ENCODE measurements at places on chromosomes 3 and 15. TPM values are rescaled to one million over a fixed set of nuclear protein-coding genes. Genes with fewer than 3 reads are reported as not detected.

- DNase-seq: no peak
These were observed 106.0 kb upstream of the LINGO1 start for GRCh38 chr15:77738441-77739302.

Gene IL16
- not detected for total RNA-seq

DNA sequence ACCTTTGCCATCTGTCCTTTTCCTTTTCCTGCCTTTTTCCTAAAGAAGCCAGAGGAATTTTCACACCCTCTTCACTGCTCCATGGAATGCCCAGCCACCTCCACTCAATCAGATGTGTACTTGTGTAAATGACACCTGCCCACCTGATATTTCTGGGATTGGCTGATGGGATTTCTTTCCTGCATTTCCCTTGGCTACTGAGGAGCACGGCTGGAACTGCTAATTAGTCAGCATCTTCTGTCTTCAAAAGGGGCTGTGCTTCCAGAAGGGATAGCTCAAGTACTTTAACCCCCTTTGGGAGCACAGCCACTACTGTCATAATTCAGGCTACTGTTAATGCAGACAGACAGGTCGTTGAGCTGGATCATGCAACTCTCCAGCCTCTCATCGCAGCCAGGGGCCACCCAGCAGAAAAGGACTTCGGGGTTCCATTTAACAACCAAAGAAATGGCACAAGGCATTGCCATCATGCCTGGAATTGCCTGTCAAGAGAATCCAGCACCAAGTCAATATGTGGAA lies 38.6 kb downstream of the MGLL start:
- DNase-seq: no peak

Gene CPNE9
- total RNA-seq: not detected

Gene MINAR1
- 1.3 TPM for total RNA-seq

GRCh38 chr3:186143250-186143649 lies 34.4 kb upstream of the ETV5 start:
- no peak for DNase-seq

GRCh38 chr3:154060238-154061000 lies 60.8 kb upstream of the ARHGEF26 start:
- DNase-seq: no peak

GRCh38 chr3:58200121-58200709 lies 10.6 kb downstream of the DNASE1L3 start:
- no peak for DNase-seq

Gene PRR20G
- total RNA-seq: not detected

DNA sequence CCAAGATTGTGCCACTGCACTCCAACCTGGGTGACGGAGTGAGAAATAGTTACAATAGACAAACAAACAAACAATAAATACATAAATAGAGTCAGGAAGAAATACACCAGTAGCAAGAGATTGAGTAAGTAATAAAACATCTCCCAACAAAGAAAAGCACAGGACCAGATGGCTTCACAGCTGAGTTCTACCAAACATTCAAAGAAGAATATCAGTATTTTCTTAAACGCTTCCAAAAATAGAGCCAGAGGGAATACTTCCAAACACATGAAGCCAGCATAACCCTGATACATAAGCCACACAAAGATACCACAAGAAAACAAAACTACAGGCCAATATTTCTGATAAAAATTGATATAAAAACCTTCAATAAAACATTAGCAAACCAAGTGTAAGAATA lies 30.7 kb upstream of the IGSF10 start:
- no peak for DNase-seq

Gene NR1D2
- total RNA-seq: 9.3 TPM

- DNase-seq: no peak
These were observed 21.4 kb upstream of the FSIP1 start for GRCh38 chr15:39804026-39804425.

GRCh38 chr3:111803123-111803593 lies 55.9 kb upstream of the PHLDB2 start:
- DNase-seq: no peak

Gene P2RY1
- not detected for total RNA-seq

Gene GANC
- 13.3 TPM for total RNA-seq

DNA sequence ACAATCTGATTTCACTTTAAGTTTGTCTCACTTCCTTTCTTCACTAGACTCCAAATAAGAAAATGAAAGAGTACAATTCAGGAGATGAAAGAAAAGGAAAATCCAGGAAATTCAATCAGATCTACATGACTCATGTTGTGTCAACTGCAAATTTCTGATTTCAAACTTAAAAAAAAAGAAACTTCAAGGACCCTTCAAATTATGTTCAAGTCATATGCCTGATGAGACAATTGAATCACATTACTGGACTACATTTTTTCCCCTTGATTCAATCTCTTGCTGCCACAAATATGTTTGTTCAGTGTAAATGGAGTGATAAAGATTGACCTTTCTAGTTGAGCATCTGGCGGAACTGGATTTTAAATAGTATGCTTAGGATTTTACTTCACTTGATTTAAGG lies 37.4 kb downstream of the FRMD5 start:
- peak; percentile 89 for DNase-seq

Gene CORO2B
- total RNA-seq: not detected

DNA sequence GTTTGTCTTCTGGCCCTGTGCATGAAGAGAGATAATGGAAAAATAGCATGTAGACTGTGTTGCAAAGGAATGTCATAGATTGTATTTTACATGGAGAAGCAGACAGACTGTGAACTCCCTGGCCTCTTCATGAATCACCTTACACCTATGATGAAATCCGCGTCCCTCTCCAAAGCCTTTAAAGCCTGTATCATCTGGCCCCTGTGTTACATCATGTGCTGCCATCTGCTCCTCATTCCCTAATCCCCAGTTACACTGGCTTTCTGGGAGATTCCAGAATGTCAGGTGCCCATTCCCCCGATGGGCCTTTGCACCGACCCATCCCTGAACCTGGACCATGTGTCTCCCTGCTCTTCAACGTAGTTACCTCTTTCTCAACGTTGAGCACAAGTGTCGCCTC lies 190.8 kb downstream of the ADAMTSL3 start:
- no peak for DNase-seq

GRCh38 chr3:89087851-89088250 lies 19.6 kb upstream of the EPHA3 start:
- no peak for DNase-seq

DNA sequence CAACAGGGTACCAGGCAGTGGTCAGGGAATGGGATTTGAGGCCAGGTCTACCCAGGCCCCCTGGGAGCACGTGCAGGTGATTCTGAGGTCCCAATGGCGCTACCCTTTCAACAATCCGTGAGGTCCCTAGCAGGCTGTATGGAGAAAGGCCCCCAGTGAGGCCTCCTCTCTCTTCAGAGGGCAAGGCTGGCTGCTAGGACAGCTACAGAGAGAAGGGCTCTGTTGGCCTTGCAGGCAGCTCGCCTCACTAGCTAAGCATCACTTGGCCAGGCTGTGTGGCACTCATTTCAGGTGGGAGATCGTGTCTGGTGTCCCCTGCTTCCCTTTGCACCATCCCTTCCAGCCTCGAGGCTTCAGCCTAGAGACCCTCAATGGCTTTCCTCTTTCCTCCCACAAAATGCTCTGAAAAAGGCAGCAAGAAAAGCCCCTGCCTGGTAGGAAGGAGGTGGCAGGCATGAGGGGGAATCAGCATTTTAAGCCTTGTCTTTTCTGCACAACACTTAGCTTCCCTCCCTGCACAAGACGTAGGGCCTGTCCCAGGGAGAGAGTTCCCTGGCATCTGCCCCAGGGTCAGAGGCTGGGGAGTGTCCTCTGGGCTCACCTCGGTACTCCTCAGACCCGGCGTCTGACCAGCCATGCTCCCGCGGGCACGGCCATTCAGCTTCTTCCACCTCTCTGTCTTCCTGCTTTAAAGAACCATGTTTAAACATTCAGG lies 111.8 kb downstream of the ASB7 start:
- no peak for DNase-seq

Gene BCL2A1
- not detected for total RNA-seq

- DNase-seq: no peak
These were observed 27.9 kb upstream of the PDE8A start for GRCh38 chr15:84953726-84954125.

Gene ADAMTS7
- 4.6 TPM for total RNA-seq

Gene DNAJA4
- total RNA-seq: not detected

DNA sequence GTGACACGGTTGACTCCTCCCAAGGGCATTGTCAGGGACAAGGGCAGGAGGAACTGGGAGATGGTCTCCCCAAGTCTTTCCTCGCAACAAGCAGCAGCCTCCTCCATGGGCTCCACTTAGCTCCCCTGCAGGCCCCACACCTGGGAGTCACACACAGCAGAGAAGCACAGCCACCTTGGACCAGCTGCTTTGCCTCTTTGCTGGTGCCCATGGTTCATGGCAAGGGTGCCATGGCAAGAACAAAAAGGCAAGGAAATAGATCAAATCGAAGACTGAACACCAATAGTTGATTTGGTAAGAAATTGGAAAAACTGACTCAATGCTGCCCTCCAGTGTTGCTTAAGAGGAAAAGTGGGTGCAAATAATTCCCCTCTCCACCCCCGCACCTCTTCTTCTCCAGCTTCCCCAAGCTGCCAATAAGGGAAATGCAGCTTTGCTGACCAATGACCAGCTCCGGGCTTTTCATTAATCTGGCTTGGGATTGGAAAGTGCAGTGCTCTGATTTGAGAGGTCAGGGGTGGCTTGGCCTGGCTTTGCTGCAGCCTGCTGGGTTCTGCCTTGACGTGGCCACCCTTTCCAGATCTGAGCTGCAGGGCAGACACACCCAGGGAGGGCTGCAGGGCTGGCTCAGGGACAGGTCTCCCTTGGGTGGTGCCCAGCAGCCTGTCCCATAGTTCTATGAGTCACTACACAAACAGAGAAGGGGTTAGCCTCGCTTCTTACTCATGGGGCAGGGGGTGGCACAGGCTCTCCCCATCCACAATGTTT lies 162.0 kb downstream of the KLF13 start:
- DNase-seq: peak; percentile 84

DNA sequence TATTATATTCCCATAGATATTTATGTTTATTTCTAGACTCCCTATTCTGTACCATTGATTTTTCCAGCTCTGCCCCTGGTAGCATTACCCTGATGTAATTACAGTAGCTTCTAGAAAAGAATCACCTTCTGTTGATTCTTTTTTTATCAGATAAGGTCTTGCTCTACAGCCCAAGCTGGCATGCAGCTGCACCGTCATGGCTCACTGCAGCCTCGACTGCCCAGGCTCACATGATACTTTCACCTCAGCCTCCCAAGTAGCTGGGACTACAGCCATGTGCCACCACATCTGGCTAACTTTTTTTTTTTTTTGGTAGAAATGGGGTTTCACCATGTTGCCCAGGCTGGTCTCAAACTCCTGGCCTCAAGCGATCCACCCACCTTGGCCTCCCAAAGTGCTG lies 41.8 kb downstream of the SLC24A1 start:
- no peak for DNase-seq

DNA sequence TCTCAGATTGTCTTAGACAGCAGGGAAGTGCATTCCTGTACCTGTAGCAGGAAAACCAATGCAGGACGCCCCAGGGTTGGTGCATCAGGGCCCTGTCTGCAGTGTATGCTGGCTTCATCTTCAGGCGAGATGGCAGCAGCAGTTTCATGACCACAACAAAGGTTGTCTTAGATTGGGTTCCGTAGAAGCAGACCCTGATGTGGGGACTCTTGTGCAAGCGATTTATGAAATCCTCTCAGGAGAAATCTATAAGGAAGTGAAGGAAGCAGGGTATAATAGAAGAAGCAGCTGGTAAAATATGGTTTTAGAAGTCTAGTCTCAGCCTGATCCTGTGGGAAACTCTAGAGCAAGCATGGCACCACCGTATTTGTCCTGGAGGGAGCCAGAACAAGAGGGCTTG lies 25.0 kb downstream of the DNAH1 start:
- DNase-seq: no peak

Gene SCN5A
- total RNA-seq: not detected

DNA sequence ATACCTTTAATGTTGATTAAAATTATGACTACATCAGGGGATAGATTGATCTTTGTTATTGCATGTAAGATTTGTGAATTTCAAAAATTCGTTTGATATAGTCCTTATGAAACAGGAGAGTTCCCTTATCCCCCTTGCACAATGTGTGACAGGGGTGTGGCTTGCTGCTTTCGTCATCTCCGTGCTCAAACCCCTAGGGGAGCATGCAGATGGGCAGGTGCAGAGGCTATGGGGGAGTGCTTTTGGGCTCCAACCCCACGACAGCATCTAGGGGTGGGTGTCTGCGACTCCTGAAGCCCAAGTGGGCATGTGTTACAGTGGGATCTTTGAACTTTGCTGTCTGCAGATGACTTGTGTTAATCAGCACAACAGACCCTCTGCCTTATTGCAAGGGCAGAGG lies 360.1 kb upstream of the GOLIM4 start:
- DNase-seq: no peak

- DNase-seq: no peak
These were observed 31.8 kb downstream of the PCSK6 start for GRCh38 chr15:101457696-101458095.

- no peak for DNase-seq
These were observed 4.4 kb downstream of the CLDN11 start for GRCh38 chr3:170423001-170423615.

Gene HRG
- not detected for total RNA-seq

- no peak for DNase-seq
These were observed 161.2 kb upstream of the NECTIN3 start for GRCh38 chr3:110910346-110910955.

GRCh38 chr3:56157693-56158362 lies 310.4 kb downstream of the ERC2 start:
- no peak for DNase-seq

DNA sequence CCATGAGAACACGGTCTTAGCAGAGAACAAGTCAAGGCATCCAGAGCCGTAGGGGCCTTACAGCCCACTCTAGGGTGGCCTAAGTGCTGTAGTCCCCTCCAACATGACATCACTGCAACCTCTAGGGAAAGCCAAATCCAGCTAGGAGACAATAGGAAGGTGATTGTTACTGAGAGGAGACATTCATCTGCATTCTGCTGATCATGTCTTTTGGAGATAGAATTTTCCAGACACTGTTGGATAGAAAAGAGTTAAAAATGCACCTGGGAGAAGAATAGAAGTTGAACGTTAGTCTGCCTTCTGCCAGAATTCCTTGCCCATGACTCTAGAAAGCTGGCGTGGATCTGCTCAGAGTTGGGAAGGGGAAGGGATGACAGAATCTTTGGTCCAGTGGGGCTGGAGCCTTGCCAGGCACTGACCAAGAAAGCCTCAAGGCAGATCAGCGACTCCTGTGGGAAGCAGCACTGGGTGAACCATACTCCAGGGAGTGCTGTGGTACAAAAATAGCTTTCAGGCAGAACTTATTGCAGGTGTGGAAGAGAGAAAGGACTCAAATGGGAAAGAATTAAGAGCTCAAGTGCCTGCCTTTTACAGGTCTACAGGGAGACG lies 44.8 kb upstream of the RAF1 start:
- peak; percentile 32 for DNase-seq

GRCh38 chr3:191070201-191070600 lies 128.8 kb upstream of the OSTN start:
- peak; percentile 26 for DNase-seq

Measured in Caki2 (cell line).